ENCODE measurements at places on chromosomes 7 and 10.

GRCh38 chr10:12394241-12395033 is 45.1 kb downstream of the CAMK1D start:
- DNase-seq = no peak

GRCh38 chr10:69901628-69902505 is 100.2 kb downstream of the COL13A1 start:
- DNase-seq = peak; percentile 75

DNA sequence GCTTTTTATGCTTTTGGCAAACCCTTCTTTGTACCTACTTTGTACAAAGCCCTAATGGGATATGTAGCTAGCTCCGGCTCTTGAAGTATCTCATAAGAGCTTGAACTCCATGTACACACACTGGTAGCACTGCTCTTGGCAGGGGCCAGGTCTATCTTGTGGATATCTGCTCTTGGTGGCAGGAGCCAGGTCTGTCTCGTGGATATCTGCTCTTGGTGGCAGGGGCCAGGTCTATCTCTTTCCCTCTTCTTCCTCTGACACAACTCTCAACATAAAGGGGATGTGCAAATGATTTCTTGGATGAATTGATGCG is 91.9 kb downstream of the WNT2 start:
- DNase-seq = no peak

DNA sequence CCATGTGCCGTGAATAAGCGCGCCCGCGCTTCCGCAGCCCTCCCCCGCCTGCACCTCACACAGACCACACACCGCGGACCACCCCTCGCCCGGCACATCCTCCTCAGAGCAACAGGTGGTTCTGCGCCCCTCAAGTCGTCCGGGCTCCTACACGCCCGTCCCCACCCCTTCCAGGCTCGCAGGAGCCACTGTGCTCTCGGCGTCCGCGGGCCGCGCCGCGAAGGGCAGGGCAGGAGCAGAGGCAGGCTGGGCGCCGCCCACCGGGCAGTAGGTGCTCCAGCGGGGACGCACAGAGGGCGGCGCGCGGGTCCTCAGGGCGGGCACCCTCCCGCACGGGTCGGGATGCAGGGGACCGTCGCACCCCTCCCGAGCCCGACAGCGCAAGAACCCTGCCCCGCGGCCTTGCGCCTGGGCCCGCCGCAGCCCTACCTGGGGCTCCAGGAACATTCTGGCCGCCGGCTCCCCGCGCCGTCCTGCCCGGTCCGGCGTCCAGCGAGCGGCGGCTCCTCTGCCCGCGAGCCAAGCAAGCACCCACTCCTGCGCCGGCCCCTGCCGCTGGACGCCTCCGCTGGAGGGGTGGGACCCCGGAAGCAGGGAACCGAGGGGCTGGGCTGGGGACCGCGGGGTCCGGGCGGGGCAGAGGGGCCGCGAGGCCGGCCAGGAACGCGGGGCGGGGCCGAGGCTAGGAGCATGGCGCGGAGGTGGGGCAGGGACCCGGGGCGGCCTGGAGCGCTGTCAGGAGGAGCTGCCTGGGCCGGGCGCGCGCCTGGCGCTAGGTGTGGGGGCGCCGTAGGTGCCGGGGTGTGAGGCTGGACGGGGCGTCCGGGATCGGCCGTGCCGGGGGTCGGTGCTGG is 37.4 kb downstream of the RASGEF1A start:
- DNase-seq = no peak

- DNase-seq = no peak
Observed at GRCh38 chr10:42960991-42961795, 115.7 kb upstream of the RET start.

- no peak for DNase-seq
Observed at GRCh38 chr7:41415471-41416207, 287.3 kb downstream of the INHBA start.

DNA sequence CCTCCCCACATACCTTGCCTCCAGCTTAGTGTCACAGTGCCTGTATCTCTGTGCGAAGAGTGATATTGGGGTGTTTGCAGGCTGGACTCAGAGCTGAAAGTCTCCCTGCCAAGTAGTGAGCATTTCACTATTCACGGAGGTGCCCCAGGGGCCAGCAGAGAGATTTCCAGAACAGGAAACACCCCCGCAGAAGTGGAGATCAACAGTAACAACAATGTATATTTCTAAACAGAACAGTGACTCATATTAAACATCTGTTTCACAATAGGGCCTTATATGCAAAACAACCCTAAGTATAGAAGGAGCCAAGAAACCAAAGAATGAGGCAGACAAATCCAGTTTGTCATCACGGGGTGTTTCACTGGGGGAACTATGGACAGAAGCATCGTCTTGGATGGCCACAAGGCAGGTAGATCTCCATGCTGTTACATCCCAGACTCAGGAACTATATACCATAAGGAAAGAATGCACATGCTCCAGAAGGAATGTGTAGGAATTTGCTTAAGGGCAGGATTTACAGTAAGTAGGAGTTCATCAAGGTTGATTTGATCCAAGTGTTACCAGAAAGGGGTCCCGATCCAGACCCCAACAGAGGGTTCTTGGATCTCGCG is 29.3 kb upstream of the CCL24 start:
- DNase-seq = no peak

DNA sequence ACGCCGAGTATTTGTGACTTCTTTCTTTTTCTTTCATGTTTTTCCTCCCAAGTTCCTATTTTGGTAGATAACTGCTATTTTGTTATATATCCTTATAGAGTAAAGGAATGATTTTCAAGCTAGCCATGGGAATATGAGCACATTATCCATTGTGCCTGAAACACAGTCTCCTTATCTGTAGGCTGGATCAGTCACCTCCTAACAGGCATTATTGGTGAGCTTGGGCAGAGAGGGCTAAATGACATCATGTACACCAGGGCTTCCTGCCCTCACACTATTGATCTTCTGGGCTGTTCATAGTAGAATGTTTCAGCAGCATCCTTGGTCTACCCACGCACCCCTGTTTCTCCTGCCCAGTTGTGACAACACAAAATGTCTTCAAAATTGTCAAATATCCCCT is 88.1 kb upstream of the CTBP2 start:
- no peak for DNase-seq

GRCh38 chr7:37986908-37987330 is 66.5 kb downstream of the EPDR1 start:
- no peak for DNase-seq

- DNase-seq = no peak
Observed at GRCh38 chr10:101762736-101763135, 13.2 kb downstream of the FGF8 start.

DNA sequence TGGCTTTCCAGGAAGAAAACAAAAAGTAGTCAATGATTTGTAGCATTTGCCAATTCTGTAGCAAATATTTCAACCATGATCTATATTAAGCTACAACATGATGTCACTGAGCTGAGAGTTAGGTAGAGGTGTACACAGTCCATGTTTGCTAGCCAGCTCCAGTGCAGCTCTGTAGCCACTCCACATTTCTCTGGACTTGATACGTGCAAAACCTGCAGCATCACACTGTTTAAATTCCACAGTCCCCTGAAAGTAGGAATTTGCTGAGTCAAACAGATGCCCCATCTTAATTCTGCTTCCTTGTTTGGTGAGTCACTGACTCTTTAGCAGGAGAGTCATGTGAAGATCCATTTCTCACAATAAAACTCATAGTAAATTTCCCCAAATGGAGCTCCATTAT is 89.8 kb upstream of the LRRTM3 start:
- no peak for DNase-seq

GRCh38 chr10:110571093-110571743 is 3.7 kb downstream of the SMC3 start:
- DNase-seq = no peak

GRCh38 chr10:91565226-91565625 is 67.6 kb downstream of the PPP1R3C start:
- DNase-seq = no peak
